ENCODE measurements at places on chromosomes 4 and X. TPM values are rescaled to one million over a fixed set of nuclear protein-coding genes. Genes with fewer than 3 reads are reported as not detected.

GRCh38 chr4:83229791-83230190 is 54.8 kb downstream of the COQ2 start:
- no peaks in the 10 kb centered on the region for H3K27me3 ChIP-seq
- no peaks in the 10 kb centered on the region for H3K36me3 ChIP-seq
- no peak overlapping the region for H3K4me3 ChIP-seq
- no peak for DNase-seq
- H3K4me1 ChIP-seq, result no peaks in the 10 kb centered on the region

GRCh38 chr4:164438321-164438720 is 315.6 kb upstream of the SMIM31 start:
- no peak overlapping the region for H3K4me3 ChIP-seq
- no peak overlapping the region for H3K27ac ChIP-seq
- DNase-seq, result peak; percentile 1
- H3K36me3 ChIP-seq, result no peaks in the 10 kb centered on the region
- H3K4me1 ChIP-seq, result no peaks in the 10 kb centered on the region

DNA sequence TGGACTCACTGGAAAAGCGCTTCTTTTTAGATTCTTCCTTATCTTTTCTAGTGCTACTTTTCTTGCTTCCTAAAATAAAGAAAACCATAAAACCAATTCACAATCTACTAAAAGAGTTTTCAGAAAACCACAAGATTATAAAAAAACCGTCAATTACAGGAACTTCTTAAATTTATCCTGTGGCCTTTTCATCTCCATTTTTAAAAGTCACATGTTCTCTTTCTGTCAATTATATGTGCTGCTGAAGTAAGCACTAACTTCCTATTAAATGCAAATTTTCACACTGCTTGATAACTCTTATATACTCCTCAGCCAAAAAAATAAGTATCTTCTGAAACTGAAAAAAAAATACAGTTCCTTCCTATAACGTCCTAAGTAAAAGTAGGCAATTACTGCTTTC is 32.8 kb downstream of the CENPC start:
- H3K27me3 ChIP-seq, result no peaks in the 10 kb centered on the region
- no peak overlapping the region for H3K27ac ChIP-seq
- no peak overlapping the region for H3K4me3 ChIP-seq
- H3K36me3 ChIP-seq, result peaks cover 10% of the 10 kb centered on the region
- no peak for DNase-seq
- H3K4me1 ChIP-seq, result no peaks in the 10 kb centered on the region

GRCh38 chr4:63620271-63620670 is 789.0 kb downstream of the TECRL start:
- no peaks in the 10 kb centered on the region for H3K27me3 ChIP-seq
- no peak for DNase-seq

GRCh38 chr4:42078184-42078801 is 74.2 kb downstream of the BEND4 start:
- H3K4me1 ChIP-seq, result no peaks in the 10 kb centered on the region
- no peak overlapping the region for H3K27ac ChIP-seq
- no peak for DNase-seq
- H3K27me3 ChIP-seq, result no peaks in the 10 kb centered on the region

MXD4 gene
- total RNA-seq, result 25.6 TPM

XK gene
- total RNA-seq, result under 0.01 TPM

P2RY8 gene
- not detected for total RNA-seq

IL2RG gene
- total RNA-seq, result not detected

Measured in IMR-90 (cell line).